ENCODE measurements at places on chromosomes 12 and 14.

DNA sequence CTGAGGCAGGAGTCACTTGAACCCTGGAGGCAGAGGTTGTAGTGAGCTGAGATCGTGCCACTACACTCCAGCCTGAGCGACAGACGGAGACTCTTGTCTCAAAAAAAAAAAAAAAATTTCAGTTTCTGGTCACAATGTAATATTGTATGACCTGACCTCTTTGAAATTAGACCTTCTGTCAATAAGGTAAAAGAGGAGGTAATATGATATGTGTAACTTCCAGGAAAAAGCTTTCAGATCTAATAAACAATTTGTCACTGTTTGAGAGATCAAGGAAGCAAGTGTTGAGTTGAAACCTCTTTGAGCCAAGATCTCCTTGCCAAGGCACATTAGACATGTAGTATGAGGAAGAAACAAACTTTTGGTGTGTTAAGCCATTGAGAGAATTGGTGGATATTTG, 101.7 kb upstream of the ATF7IP start:
- DNase-seq, result no peak

GRCh38 chr12:109557805-109558204, 15.5 kb downstream of the MMAB start:
- no peak for DNase-seq

- DNase-seq, result no peak
Observed at GRCh38 chr14:101559624-101560533, 1.4 kb upstream of the DIO3 start.

- no peak for DNase-seq
Observed at GRCh38 chr12:112179916-112180315, 54.6 kb downstream of the TRAFD1 start.
